ENCODE measurements at places on chromosomes 1 and 21.

GRCh38 chr1:216210081-216210480, 213.2 kb downstream of the USH2A start:
- DNase-seq: peak; percentile 44

DNA sequence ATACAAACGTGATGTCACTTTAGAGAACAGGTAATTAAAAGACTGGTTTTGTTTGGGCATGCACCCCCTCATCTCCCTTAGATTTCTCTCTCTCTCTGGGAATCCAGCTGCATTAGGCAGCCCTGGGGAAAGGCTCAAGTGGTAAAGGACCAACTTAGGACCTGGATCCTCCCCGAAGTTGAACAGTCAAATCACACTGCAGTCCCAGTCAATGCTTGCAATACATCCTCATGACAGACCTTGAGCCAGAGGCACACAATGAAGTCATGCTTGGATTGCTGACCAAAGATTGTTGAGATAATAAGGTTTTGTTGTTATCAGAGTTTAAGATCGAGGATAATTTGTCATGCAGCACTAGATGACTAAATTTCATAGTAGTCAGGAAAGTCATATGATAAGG, 1285.8 kb upstream of the NCAM2 start:
- no peak for DNase-seq

- no peak for DNase-seq
Observed at GRCh38 chr1:194485432-194485831, 1299.0 kb upstream of the B3GALT2 start.

DNA sequence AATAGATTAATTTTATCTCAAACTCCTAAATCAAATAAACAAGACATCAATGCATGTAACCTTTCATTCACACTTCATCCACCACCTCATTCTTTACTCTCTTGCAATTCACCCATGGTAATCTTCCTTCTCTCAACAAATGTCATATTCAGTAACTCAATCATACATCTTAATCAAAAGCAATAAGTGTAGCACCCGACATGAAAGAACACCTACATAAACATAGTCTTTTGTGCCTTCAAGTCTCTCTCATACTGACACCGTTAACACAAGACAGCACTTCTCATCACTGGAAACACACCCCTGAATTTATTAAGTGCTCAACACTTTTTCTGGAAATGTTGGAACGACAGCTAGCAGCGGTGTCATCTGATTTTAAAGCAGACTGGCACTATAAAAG, 225.9 kb downstream of the TTLL7 start:
- DNase-seq: no peak

DNA sequence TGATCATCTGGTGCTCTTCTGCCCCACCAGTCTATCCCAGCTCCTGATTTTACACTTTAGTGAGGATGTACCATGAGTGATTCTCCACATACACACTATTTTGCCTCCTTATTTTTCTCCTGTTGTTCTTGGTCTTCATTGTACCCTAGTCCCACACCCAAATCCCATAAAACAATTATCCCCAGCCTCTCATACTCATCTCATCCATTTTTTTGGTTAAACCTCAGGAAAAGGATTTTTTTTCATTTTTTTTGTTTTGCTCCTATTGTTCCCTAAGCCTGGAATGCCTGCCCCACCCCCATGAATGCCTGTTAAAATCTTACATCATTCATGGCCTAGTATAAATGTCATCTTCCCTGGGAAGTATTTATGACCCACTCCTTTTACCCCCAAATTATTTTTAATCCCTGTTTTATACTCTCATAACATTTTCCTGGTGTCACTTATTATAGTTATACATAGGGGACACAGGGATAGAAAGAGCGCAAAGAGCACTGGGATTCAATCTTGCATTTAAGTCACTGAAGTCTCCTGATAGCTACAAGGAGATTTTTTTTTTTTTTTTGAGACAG, 4.9 kb upstream of the LINGO4 start:
- peak; percentile 11 for DNase-seq

GRCh38 chr1:31798433-31799195, 17.2 kb downstream of the SPOCD1 start:
- DNase-seq: peak; percentile 93

DNA sequence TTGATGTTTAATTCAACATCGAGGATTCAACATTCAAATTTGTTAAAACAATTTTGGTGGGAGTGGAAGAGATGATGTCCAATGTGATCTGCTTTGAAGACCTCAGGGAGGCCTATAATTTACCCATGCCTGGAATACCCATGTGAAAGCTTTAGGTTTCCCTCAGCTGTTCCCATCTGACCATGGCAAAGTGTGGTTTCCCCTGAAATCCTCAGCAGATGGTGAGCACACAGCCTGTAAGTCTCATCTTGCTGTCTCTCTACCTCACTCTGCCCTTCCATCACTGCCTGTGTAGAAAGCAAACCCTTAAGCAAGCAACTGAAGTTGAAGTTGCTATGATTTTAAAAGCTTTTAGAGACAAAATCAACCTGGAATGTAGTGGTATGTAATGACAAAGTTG, 80.1 kb upstream of the ATF3 start:
- DNase-seq: no peak

GRCh38 chr1:116820369-116820768, 66.1 kb downstream of the CD2 start:
- peak; percentile 96 for DNase-seq

- peak; percentile 80 for DNase-seq
Observed at GRCh38 chr1:99685516-99686180, 39.7 kb downstream of the PALMD start.

- DNase-seq: no peak
Observed at GRCh38 chr1:184770181-184770979, 15.7 kb upstream of the EDEM3 start.

DNA sequence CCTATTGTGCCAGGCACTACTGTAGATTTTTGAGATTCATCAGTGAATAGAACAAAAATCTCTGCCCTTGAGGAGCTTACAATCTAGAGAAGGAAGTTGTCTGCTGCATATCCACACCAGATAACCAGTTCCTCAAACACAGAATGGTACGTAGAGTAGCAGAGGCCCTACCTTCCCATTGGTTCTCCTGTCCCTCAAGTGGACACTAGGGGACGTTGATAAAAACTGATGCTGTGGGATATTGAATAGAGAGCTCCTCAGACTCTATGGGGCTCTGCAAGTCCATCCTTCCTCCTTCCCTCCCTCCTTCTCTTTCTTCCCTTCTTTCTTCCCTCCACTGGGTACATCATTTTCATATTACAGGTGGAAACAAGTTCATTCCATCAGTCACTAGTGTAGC, 371.3 kb downstream of the PBX1 start:
- no peak for DNase-seq

- no peak for DNase-seq
Observed at GRCh38 chr1:4173731-4174130, 273.7 kb upstream of the C1orf174 start.

GRCh38 chr1:24898152-24898908, 31.7 kb downstream of the RUNX3 start:
- no peak for DNase-seq

- DNase-seq: no peak
Observed at GRCh38 chr21:28729887-28730286, 262.8 kb downstream of the LTN1 start.

GRCh38 chr21:40457741-40458140, 389.2 kb downstream of the DSCAM start:
- DNase-seq: no peak

GRCh38 chr1:8746554-8746953, 70.9 kb downstream of the RERE start:
- DNase-seq: peak; percentile 42

DNA sequence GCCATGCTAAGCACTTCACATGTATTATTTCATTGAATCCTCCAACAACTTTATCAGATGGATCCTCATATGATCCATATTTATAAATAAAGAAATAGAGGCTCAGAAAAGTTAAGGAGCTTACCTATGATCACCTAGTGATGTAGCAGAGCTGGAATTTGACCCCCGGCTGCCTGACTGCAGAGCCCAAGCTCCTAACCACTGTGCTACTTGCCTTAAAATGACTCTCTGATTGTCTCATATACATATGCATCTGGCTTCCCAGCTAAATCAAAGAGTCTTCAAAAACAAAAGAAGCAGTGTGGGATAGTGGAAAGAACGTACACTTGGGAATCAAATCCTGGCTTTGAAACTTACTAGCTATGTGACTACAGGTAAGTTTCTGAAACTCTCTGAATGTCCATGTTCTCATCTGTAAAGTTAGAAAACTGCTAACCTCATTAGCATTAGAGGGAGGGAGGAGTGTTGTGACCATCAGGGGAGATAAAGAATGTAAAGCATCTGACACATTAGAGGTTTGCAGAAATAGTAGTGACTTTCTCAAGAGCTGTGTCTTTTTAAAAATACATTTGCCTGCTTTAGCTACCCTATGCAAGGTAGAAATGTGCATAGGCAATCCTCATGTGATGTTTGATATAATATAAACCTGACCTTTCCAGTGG, 67.2 kb upstream of the BARHL2 start:
- no peak for DNase-seq

- DNase-seq: no peak
Observed at GRCh38 chr1:53637511-53638359, 101.2 kb downstream of the GLIS1 start.
